C1 segment of cervical spinal cord (tissue), 14 donors: ENCODE measurements at places on chromosomes 12 and 14.

GRCh38 chr12:32155961-32156529 is 49.4 kb downstream of the BICD1 start:
- DNase-seq = no peak

- DNase-seq = no peak
These were observed 129.1 kb downstream of the KITLG start for GRCh38 chr12:88451205-88451604.

DNA sequence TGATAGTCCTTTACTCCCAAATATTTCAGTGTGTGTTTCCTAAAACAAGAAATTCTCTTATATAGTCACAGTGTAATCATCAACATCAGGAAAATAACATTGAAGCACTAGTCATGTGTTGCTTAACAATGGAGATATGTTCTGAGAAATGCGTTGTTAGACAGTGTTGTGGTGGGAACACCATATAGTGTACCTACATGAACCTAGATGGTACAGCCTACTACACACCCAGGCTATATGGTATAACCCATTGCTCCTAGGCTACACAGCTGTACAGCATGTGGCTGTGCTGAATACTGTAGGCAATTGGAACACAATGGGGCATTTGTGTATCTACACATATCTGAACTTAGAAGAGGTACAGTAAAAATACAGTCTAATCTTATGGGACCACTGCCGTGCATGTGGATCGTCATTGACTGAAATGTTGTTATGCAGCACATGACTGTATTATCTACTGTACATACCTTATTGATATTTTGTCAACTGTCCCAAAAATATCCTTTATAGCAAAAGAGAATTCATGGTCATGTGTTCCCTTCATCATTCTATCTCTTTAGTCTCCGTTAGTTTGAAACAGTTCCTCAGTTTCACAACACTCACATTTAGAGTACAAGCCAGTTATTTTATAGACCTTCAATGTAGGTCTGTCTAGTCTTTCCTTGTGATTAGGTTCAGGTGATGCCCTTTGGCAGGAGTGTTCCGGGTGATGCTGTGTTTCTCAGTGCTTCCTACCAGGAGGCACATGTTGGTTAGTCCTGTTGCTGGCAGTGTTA is 109.7 kb downstream of the SLC25A47 start:
- no peak for DNase-seq

DNA sequence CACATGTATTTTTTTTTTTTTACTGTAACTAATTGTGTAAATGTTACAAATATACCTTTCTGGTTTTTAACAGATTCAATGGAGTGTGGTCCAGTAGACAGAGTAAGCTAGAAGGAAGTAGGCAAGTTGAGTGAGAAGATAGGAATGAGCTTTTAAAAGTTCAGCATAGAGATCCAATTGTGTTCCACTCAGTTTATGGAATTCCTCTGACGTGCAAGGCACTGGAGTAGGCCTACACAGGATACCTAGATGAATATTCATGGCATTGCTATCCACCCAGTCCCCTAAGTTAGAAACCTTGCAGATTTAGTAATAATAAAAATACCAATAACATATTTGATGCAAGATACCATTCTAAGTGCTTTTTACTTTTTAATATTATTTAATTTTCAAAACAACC is 225.6 kb upstream of the ARID2 start:
- no peak for DNase-seq

- no peak for DNase-seq
These were observed 5.7 kb upstream of the ZCCHC8 start for GRCh38 chr12:122506393-122506938.

DNA sequence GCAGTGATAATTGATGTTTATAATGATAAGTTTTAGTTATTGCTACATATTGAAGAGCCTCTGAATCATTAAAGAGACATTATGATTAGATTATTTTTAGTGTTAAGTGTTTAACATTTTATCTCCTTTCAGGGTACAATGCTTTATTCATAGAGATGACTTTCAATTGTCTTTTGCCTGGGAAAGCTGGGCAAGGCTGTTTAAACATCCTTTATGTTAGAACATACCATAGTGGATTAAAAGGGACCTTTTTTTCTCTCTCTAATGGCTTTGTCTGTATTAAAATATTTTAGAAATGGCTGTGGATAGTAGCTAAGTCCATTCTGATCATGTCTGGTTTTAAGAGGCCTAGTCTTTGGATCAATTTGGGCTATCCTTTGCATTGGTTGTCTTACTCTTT is 427.5 kb upstream of the MIS18BP1 start:
- DNase-seq = no peak

DNA sequence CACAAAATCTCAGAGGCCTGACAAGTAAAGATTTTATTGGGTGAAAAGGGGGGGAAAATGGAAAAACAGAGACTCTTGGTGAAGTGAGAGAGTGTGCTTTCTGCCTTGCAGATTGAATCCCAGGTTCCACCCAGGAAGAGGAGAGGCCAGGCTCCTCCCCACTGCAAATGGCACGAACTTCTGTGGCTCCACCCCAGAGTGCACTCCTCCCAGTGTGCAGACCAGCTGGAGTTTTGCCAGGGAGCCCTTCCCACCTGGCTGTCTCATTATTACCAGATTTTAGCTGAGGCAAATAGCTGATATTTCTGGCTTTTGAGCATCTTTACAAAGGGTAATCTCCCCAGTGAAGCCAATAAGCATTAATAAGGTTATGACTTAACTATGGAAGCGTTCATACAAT is 51.9 kb downstream of the TESPA1 start:
- DNase-seq = no peak

DNA sequence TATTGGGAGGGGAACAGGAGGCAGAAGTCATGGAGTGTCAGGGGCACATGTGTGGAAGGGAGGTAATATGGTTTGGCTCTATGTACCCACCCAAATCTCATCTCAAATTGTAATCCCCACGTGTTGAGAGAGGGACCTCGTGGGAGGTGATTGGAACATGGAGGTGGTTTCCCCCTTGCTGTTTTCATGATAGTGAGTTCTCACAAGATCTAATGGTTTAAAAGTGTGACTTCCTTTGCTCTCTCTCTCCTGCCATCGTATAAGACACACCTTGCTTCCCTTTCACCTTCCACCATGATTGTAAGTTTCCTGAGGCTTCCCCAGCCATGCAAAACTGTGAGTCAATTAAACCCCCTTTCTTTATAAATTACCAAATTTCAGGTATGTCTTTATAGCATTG is 41.6 kb upstream of the CDK17 start:
- DNase-seq = no peak

DNA sequence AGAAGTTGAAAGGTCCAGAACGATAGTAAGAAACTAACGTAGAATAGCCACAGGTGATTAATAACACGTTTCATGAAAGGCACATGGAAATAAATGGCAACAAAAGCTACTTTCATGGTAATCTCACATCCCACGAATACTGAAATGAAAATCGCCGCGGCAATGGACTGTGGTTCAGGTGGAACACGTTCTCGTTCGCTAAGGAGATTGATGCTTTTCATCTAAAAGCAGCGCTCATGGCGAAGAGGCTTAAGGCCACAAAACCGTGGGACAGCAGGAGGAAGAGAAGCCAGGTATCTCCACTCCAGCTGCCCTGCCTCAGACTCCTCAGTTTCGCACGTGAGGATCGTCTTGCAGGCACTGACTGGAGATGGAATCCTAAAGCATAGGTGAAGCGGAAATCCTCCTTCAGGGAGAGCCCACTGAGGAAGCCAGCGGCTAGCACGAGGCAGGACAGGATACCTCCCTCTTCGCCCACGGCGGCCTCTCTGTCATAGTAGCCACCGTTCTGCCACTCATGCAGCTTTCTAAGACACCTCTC is 696 bp upstream of the GPHN start:
- no peak for DNase-seq

DNA sequence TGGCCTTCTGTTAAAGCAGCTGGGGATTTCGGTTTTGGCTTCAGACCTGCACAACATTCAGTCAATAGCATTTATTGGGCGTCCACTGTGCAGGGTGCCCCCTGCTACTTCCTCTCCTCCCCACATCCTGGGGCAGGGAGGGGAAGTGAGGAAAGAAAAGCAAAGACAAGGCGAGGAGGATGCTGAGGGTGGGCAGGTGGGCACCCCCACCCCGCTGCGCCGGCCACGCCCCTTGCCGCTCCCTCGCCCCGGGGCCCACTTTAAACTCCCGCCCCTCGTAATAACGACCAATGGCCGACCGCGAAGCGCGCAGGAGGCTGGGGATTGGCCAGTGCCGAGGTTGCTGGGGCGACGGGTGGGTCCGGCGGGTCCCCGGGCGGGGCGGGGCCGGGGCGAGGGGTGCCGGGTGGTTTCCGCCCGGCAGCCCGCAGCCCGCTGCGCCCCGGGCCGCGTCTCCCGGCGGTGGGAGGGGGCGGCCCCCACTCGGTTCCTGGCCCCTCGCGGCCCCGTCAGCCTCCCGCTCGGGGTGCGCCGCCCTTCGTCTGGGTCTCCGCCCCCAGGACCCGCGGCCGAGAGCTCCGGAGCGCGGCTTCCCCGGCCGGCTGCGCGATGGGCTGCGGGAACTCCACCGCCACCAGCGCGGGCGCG is at the start of gene C12orf75:
Gene C12orf75 (plus strand): TSS at position 409 of the 648 bp plus-strand sequence. CDS start 201 bp downstream, at position 610.
- peak; percentile 3 for DNase-seq

- no peak for DNase-seq
These were observed 20.3 kb upstream of the DRAM1 start for GRCh38 chr12:101857043-101857558.

- no peak for DNase-seq
These were observed 365.7 kb downstream of the FLRT2 start for GRCh38 chr14:85895603-85896002.

GRCh38 chr14:68568907-68569897 is 223.7 kb downstream of the ZFP36L1 start:
- DNase-seq = no peak

GRCh38 chr12:112752303-112752702 is 39.2 kb upstream of the RPH3A start:
- DNase-seq = no peak

- DNase-seq = peak; percentile 59
These were observed 105.2 kb upstream of the ATF7IP start for GRCh38 chr12:14260011-14260993.

DNA sequence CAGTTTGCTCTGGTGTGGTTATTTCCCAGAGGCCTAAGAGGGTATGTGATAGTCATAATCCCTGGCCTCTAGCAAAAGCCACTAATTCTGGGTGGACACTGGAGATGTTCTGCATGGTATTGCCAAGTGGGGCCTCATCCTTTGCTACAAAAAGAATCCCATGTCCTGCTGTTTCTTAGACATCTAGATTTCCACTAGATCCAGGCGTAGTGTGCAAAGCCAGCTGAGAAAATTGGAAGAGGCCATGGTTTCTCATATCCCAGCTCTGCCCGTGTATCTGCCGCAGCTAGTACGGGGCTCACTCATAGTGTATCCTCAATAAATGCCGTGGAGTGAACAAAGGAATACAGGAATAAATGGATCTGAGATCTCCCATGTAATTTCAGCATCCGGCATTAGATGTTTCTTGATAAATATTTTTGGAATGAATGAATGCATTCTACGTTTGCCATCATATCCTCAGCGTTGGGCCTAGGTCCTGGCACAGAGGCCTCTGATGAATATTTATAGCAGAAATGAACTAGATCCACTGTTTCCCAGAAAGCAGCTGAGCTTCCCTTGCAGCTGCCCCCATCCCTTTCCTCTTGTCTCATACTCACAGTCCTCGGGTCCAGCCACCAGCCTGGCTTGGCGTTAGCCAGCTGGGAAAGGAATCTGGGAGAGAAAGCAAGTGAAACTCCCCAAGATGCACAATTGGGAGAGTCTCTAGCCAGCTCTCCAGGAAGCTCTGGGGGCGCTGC is 76.3 kb upstream of the NOS1 start:
- DNase-seq = peak; percentile 29
